ENCODE measurements at places on chromosomes 4 and X.

DNA sequence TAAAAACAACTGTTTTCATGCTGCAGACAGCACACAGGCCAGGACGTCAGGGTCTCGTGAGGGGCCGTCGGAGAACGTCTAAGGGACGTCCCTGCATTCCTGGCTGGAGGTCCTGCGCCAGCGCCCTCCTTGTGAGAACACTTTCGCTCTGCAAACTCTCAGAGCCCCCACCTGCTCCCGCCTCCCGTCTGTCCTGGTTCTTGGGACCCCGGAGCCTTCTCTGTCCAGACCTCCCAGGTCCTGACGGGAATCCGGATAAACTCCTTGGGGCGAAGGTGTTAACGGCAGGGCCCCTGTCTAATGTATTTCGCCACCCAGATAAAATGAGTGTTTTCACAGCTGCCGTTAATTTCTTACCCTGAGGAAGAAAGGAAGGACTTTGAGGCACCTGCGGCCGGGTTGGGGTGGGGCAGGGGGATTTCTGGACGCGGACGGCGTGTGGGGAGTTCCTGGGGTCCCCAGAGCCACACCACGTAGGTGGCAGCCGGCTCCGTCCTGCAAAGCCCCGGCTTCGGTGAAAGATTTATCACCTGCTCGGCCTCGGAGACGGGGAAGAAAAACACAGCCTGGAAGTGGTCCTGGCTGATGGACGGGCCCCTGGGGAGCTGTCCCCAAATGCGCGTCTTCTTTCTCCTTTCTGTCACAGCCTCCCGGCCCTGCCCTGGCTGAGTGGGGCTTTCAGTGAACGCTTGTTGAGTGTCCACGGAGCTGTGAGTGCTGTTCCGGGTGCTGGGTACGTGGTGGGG lies 35.1 kb upstream of the PPP2R3B start:
- DNase-seq = no peak

DNA sequence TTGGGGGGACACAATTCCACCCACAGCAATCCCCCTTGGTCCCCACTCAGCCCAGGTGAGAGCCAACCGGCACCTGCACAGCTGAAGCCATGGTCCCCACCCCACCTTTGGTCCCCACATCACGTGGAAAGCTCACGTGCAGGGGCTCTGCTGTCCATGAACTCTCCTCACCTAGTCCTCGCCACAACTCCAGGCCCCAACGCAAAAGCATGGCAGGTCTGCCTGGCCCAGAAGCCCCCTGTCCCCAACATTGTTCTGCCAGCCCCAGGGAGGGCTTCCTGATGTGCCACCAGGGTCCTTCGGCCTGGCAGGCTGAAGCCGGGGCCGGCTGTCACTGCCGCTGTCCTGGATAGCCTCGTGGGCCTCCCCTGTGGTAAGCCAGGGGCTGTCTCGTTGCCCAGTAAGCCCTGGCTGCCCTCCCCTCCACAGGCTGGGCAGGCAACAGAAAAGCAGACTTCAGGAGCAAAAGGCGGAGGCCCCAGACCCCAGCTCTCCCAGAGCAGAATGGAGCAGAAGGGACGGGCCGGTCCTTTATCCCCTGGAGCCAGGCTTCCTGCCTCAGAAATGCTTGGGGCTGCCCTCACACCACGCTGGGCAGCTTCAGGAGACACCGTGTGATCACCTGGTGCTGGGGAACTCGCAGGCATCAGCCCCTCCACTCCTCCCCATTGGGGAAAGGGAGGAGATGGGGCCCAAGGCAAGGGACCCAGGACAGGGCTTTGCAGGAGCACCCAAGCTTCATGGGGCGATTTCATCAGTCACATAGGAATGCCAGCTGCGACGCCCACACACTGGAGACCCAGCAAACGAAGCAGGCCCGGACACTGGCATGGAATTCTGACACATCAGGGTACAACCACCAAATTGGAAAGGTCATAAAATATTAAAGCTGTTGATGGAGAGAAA lies 103.7 kb downstream of the ADRA2C start:
- DNase-seq = no peak

DNA sequence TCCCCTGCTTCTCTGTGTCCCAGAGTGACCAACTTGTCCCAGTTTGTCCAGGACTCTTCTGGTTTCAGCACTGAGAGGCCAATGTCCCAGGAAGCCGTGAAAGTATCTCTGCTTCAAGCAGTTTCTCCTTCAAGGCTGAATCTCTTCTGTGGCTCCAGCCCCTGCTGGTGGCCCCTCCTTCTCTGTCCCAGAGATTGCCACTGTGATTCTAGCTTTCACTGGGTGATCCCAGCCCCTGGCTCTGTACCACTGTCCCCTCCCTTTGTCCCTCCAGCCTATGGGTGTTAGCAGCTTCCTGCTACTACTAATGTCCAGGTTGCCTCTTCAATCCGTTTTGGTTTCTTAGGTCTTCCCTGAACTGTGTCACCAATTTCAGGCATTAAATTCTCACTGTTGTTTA lies 70.5 kb downstream of the SOX3 start:
- no peak for DNase-seq

DNA sequence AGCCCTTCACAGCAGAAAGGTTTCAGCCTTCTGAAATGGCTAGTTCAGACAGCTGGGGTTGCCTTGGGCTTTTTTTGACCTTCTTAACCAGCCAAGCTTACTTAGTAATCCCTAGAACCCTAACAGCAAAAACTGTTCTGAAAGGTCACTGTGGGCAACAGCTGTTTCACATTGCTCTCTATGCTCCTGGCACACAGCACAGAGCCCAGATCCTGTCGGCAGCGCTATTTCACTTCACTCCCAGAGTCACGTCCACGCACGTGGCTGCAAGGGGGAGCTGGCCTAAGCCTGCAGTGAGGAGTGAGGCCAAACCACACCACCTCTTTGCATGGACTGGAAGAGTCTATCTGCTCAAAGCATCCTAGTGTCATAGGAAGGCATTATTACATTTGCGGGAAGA lies 32.0 kb upstream of the STS start:
- DNase-seq = no peak

DNA sequence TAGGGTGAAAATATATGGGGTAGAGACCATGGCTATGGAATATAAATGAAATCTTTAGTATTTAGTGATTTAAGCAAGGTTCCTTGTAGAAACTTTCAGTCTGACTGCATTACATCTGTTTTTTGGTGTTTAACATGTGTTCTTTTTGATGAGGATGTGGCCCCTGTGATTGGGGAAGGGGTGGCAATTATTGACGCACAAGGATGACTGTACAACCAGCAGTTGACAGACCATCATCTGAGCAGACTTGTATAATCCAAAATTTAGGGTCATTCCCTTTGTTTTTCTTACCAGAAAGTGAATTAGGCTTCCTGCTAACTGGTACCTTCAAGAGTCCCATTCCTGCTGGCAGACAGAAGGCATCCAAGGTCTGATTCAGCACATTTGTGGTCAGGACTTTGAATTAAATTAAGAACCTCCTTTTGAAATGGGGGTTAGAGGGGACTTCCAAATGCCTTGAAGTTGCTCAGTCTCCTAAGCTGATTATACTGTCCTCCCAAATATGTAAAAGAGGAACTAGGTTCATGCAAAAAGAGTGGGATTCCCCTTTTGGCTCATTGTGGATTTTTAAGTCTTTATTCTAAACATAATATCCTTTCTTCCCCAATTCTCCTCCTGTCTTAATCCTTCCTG lies 112.4 kb upstream of the CXCL13 start:
- DNase-seq = no peak

- DNase-seq = no peak
Measured at GRCh38 chrX:40039887-40040286, 57.9 kb downstream of the BCOR start.

GRCh38 chr4:116108606-116109005 lies 976.8 kb downstream of the TRAM1L1 start:
- DNase-seq = no peak

DNA sequence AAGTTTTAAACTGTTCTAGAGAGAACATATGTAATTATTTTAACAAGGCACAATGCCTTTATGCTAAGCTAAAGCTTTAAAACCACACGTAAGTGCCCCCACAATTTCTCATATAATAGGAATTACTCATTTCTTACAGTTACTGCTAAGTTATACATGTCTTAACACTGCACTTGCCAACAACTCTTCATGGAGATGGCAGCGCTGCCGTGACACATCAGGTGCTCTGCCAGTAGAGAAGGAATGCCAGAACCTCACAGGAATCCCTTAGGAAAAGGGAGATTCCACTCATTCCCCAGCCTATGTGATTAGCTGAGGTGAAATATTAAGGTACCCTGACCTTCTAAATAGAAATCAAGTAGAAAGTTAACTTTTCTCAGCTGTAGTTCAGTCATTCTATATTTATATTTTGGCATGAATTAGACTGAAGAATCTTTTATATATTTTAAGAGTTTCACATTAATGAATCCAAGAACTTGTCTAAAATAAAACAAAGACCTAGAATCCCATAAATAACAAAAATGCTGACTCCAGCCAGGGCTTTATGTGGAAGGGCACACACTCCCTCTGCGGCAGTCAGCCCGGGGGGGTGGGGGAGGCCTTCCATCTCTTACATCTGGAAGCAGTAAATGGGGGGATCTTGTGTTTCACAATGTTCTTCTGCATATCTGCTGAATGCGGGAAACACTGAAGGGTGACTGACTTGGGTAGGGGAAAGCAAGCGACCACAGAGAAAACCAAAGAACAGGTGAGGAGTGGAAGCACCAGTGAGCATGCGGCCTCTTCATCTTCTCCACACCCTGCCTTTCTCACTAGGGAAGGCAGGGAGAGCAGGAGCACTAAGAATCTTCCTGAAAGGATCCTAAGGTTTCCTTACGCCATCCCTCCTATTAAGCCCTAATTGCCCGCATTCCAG lies 23.7 kb downstream of the ACSL1 start:
- DNase-seq = no peak

DNA sequence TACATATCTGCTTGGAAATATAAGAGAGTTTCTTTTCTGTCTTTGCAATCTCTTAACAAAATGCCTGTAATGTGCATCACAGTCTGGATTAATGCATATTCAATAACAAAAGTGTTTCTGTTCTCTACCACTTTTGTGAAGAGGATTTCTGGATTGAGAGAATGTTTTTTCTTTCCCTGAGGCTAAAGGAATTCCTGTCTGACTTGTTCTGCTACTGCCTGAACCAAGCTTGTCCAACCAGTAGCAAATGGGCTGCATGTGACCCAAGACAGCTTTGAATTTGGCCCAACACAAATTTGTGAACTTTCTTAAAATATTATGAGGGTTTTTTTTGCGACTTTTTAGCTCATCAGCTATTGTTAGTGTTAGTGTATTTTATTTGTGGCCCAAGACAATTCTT lies 1133.9 kb downstream of the SH3BGRL start:
- DNase-seq = no peak

- no peak for DNase-seq
Measured at GRCh38 chr4:66590488-66591215, 920.4 kb upstream of the EPHA5 start.

GRCh38 chrX:28391528-28391927 lies 195.7 kb upstream of the IL1RAPL1 start:
- DNase-seq = no peak

DNA sequence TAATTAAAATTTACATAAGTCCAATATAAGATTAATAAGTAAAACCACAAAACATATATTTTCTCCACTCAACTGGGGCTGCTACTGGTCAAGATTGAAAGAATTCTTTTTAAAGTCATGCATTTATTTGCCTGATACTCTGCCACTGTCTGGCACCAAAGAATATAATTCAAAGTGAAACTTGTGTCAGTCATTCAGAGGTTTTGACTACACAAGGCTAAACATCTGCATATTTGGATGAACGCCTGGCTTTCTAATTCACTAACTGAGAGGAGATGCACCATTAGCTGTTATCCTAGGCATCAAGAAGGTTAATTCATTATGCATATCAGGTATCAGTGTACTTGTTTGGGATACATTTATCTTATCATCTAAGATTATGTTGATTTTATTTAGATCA lies 598.5 kb downstream of the CENPC start:
- no peak for DNase-seq

DNA sequence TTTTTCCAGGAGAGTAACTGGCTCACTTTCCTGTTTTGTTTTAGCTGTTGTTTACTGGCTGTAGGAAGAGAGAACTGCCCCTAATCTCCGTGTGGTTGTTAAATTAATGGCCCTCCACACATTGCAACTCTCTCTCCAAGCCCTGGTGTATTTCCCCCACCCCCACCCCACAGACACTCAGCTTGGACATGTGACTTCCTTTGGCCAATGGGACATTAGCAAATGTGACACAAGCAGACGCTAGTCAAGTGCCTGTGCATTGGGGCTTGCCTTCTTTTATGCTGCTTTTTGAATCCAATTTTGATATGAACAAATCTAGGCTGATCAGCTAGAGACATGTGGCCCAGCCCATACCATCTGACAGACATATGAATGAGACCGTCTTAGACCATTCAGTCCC lies 59.6 kb upstream of the TAB3 start:
- DNase-seq = no peak

GRCh38 chr4:1207157-1207470 lies 34.7 kb upstream of the SPON2 start:
- no peak for DNase-seq

- DNase-seq = no peak
Measured at GRCh38 chr4:76301068-76301774, 5.3 kb upstream of the STBD1 start.

GRCh38 chr4:100805538-100805937 lies 287.7 kb upstream of the EMCN start:
- DNase-seq = no peak

- DNase-seq = no peak
Measured at GRCh38 chrX:13285693-13286092, 34.2 kb downstream of the ATXN3L start.

- DNase-seq = no peak
Measured at GRCh38 chr4:110231869-110232268, 33.5 kb upstream of the ELOVL6 start.

DNA sequence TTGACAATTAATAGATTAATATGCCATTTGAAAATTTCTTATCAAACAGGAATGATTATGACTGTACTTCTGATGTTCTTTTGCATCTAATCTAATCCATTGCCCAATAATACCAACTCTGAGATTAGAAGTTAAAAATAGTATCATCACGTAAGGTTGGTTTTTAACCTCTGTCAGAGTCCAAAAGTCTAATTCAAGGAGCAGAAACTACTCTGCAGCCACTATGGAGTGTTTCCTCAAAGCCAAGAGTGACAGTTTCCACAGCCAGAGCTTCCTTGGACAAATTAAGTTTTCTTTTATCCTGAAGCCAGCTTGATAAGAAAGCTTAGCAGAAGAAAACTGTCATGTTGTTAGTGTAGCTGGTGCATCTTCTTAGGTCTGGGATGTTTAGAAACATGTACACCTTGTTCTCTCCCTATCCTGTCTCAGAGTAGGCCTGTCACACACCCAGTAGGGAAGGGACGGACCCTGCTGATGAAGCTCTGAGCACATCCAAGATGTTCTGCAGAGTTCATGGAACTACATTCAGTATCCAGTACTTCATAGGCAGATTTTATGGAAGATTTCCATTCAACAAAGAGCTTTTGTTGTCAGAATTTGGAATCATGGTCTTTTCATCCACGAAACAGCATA lies 20.4 kb upstream of the PI4K2B start:
- no peak for DNase-seq

Data from stimulated activated CD8-positive, alpha-beta memory T cell treated with anti-CD3 and anti-CD28 coated beads, Interleukin-15, amount 100 ng/mL, for 24 hours (primary cell).